ENCODE measurements at places on chromosomes 7 and 10.

- peak; percentile 32 for DNase-seq
Observed at GRCh38 chr7:2710901-2711551, 23.0 kb downstream of the AMZ1 start.

GRCh38 chr7:133504825-133505224, 251.9 kb downstream of the EXOC4 start:
- peak; percentile 60 for DNase-seq

GRCh38 chr7:31815796-31816195, 128.8 kb downstream of the PPP1R17 start:
- DNase-seq: no peak

DNA sequence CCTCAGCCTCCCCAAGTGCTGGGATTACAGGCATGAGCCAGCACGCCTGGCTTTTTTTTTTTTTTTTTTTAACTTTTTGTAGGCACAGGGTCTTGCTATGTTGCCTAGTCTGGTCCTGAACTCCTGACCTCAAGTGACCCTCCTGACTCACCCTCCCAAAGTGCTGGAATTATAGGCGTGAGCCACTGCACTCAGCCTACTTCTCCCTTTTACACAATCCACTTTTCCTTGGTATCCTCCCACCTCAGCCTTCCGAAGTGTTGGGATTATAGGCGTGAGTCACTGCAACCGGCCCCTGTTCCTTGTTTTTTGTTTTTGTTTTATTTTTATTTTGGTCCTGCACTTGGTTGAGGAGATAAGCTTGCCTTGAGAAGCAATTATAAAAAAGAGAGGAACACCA, 75.9 kb upstream of the KMT2C start:
- DNase-seq: no peak

Measured in choroid plexus epithelial cell (primary cell).